ENCODE measurements at places on chromosomes 5 and 9.

DNA sequence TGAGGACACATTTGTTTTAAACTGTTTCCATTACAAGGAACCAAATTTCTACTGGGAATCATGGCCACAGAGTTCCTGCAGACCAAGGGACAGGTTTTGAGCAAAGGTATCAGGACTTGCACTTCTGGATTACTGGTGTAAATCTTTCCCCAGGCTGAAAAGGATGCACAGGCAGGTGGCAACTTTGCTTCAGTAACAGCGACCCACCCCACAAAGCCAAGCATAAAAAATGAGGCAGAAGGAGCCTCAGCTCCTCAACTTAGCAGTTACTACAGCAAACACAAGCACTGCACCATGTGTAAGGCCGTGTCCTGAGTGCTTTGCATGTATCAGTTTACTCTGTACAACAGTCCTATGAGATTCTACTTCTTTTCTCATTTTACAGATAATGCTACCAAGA is 251.9 kb downstream of the EBF1 start:
- no peak for DNase-seq

GRCh38 chr5:112958093-112959088 is 18.2 kb upstream of the DCP2 start:
- DNase-seq: peak; percentile 91

DNA sequence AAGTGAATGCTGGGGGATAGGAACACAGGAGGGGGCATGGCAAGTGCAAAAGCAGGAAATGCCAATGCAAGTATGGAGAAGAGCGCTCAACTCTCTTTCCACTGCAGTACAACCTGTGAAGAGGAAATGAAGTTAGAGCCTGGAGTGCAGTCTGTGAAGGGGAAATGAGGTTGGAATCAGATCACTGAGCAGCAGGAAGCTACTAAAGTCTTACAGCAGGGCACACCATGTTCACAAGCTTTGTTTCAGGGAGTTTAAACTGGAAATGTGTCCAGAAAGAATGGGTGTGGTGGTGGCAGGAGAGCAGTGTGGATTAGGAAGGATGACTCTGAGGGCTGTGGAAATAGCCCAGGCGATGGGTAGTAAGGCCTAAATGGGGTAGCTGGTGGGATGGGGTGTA is 15.4 kb downstream of the ARHGEF37 start:
- DNase-seq: no peak

GRCh38 chr5:154782326-154782725 is 27.1 kb downstream of the LARP1 start:
- DNase-seq: no peak

- peak; percentile 6 for DNase-seq
Measured at GRCh38 chr9:37775216-37775919, 9.5 kb downstream of the EXOSC3 start.

GRCh38 chr5:114435885-114436299 is 74.0 kb downstream of the KCNN2 start:
- DNase-seq: no peak

DNA sequence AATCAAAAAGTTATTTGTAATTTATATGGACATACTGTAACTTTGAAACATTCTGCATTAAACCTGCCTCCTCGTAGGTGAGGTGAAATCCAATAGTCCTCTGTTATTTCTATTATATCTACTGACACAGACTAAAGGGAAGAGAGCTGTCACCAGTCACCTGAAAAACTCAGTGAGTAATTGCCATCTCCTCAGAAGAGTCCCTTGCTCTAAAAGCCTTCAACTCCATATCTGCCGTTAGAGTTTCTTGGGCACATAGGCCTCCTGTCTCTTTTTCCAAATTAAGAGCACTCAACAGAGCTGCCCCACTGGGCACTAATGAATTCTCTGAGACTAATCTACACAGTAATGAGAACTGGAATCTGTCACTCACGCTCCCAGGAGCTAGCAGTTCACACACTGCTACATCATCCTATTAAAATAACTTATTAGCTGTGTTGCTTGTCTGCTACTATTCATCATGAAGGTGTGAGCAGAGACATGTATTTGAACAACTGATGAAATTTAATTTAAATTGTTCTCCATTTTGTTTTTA is 67.3 kb upstream of the VCAN start:
- no peak for DNase-seq

DNA sequence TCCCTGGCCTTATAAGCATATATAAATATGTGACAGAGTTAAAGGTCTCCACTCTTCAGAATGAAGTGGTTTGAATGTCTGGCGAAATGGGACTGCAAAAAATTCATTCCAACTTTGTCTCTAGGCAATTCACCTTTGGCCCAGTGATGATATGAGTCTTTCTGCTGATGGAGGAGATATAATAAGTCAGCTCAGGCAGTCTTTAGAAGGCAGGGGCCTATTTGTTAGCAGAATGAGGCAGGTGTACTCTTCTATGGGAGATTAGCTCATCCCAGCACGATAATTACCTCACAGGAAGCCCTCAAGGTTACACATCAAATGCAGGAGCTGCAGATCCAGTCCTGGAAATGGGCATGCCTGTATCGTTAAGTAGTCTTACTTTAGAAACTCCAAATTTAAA is 300.5 kb downstream of the NR2F1-AS1 start:
- no peak for DNase-seq

DNA sequence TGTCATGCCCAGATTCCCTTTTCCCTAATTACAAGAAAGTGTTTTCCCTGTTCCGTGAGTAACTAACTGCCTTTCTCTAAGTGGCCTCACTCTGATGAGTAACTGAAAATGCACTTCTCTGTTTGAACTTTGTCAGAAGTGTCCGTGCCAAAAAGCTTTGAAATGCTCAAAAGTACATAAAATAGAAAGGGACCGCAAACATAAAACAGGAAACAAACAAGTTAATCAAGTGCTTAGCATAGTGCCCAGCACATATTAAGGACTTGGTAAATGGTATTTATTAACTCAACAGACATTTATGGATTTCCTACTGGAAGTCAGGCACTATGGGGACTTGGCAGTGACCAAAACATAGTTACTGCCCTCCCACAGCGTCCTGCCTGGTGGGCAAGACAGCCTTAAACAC is 22.3 kb downstream of the AQP3 start:
- no peak for DNase-seq

DNA sequence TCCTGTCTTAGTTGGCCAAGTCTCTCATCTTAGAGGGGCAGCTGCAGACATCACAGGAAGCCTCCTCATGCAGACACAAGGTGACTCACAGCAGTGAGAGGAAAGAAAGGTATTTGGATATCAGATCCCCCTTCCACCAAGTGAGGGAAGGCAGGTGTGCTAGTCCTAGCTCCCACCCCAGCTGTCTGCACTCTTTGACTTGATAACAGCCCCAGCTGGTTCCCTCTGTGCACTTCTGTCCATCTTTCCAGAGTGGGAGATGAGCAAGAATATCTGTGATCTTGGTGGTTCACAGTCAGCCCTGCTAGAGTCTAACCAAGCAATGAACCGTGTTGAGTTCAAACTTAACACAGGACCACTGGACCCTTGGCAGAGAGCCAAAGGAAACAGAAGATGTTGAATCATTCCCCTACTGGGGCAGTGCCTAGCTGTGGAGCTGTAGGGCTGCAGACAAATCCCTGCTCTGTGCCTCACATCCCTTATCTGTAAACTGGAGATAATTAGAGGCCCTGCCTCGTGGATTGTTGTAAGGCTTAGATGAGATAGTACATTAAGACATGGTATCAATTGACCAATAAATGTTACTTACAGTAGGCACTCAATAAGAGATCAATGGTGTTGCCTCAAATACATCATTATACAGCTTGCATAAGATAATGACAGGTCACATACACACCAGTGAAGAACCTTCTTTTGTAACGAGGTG is 39.1 kb downstream of the SH3RF2 start:
- DNase-seq: no peak

DNA sequence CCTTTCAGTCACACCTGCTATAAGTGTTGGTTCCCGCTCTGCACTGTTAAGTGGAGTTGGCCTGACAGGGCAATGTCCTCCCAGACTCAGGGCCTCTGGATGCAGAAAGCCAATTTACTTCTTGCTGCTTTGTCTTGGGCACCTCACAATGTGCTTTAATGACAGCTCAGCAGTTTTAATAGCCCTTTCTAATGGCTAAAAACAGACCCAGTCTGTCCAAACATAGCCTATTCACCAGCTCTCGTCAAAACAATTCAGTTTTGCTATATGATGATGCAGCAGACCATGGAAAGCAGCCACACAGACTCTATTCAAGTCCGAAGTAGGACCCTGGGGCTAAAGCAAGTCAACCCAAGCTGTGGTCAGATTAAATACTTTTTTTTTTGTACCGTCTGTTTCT is 529.1 kb upstream of the SEMA6A start:
- DNase-seq: no peak

GRCh38 chr9:93258419-93258817 is 74.5 kb downstream of the WNK2 start:
- DNase-seq: no peak

GRCh38 chr5:4295663-4296339 is 700.2 kb downstream of the IRX1 start:
- no peak for DNase-seq

DNA sequence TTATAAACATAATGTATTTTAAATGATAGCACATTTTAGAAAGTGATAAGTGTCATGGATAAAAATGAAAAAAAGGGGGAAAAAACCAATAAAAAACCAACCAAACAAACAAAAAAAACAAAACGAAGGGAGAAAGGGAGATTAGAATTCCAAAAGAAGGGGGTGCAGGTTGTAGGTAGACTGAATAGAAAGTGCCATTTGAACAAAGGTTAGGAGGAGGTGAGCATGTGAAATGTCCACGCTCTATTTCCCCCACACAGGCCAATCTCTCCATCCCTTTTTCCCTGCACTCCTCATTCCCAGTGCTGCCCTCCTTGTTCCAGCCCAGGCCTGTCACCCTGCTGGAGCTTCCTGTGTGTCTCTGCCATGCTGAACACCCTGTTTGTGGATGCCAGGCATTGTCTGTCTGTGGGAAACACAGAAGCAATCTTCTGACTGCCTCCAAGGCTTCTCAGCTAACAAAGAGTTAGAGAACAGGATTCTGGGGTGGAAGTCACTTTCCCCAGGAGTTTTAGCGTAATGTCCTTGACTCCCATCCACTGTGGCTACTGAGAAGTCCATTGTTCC is 138.8 kb downstream of the ADAMTS16 start:
- no peak for DNase-seq

DNA sequence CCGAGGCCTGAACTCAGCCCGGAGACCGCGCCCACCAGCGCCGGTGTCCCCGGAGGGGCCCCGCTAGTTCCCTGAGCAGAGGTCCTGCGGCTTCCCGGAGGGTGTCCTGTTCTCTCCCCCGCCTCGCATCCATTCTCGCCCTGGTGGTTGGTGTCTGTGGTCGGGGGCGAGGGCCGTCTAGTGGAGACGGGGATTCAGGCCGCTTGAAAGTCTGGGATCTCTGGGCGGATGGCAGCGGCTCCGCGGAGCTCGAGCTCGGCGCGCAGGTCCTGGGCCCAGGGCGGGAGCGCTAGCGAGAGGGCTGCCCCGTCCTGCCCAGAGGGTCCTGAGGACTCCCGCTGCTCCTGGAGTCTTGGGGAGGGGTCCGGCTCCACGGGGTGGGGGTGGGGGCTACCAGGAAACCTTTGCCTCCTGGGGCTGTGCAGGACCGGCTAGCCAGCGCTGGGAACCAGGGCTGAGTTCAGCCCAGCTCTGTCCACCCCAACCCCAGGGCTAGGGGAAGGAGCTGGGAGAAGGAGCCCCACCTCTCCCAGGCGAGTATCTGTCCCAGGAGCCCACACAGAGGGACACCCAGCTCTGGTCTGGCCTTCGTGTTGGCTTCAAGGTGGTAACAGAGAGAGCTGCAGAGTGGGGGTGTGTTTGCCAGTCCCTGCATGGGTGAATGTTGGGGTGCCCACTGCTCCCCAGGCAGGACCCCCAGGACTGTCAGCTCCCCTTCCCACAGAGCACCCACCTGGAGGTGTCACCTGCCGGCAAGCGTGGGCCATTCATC is 4.0 kb downstream of the TOR4A start:
- DNase-seq: no peak

DNA sequence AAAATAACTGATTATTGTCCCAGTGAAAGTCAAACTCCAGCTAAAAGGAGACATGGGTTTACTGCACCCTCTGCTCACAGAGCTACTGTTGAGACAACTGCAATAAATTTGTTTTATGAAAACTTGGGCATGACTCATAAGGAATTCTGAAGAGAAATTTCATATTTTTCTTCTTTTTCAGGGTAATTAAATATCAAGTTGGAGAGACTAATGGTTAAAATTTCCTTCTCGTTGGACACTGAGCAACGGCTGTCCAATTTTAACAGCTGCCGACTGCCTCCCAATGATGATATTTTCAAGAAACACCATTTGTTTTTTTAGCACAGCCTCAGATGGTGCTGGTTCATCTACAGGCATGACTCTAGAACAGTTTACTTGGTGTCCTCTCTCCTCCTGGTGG is 259.2 kb upstream of the RGMB start:
- DNase-seq: no peak

DNA sequence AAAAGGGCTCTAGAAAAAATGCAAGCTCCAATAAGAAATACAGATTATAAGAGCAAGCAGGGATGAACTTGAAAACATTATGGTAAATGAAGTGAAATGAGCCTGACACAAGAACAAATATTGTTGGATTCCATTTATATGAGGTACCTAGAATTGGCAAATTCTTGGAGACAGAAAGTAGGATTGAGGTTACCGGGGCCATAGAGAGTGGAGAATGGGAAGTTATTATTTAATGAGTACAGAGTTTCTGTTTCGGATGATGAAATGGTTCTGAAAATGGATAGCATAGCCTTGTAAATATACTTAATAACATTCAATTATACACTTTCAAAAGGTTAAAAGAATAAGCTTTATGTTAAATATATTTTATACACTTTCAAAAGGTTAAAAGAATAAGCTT is 75.6 kb upstream of the SLC12A2 start:
- DNase-seq: no peak

DNA sequence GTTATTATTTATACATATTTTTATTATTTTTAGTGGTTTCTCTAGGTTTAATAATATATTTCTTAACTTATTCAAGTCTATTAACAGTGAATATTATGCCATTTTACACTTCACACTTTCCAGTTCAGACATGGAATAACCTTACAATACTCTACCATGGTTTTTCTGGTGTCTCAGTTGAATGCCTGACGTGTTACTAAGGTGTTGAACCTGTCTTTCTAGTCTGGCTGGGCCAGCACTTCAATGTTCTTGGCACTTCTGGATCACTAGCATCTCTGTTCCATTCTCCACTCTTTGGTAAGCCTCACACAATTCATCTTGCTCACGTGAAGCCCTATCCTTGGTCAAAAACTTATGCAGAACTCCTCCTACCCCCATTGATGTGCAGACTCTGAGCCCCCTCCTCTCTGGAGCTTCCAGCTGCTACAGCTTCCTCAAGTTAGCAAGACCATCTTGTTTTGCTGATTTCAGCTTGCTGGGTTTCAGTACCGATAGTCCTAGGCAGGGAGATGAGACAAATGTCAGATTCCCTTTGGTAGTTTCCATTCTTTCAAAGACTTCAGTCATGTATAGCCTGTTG is 243.1 kb downstream of the FBXO4 start:
- no peak for DNase-seq

DNA sequence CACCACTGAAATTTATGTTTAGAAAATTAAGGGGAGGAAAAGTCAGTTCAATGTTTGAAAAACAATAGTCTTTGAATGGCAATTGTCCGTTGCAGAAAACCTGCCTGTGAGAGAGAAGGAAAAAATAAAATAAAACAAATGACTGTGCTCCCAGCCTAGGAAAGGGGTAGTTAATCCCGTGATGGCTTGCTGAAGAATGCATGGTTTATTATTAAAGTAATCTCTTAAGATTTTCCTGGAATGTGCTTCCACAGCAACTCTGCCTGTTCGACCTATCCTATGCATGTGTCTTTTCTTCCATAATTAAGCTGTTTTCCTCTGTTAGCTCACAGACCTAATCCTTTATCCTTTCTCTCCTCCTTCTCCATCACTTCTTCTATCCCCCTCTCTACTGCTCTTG is 2.4 kb upstream of the DAB2 start:
- peak; percentile 66 for DNase-seq

All from AG08395 (cell line).